Astrocyte (in vitro differentiated cells and primary cell): ENCODE measurements at places on chromosomes 1 and 21. TPM values are rescaled to one million over a fixed set of nuclear protein-coding genes. Genes with fewer than 3 reads are reported as not detected.

Gene CYP2J2
- 1.8 TPM in 2 replicates for total RNA-seq

Gene CRNN
- total RNA-seq, result not detected in 2 replicates

Gene LAD1
- total RNA-seq, result 0.29 and 1.2 TPM in 2 replicates

Gene EFNA3
- 2.9 and 3.4 TPM in 2 replicates for total RNA-seq

Gene SPRR1B
- 0.39 and 0.50 TPM in 2 replicates for total RNA-seq

Gene SLC44A3
- total RNA-seq, result 3.7 and 4.7 TPM in 2 replicates

Gene OR6N1
- not detected in 2 replicates for total RNA-seq

Gene NEGR1
- total RNA-seq, result 7.4 and 8.6 TPM in 2 replicates

Gene KAZN
- total RNA-seq, result 7.8 and 9.4 TPM in 2 replicates

Gene RORC
- not detected in 2 replicates for total RNA-seq

Gene SOD1
- 202 and 236 TPM in 2 replicates for total RNA-seq
